Hematopoietic multipotent progenitor cell treated with erythropoietin and hydrocortisone succinate and interleukin-3 and kit ligand, for 17 days (in vitro differentiated cells): ENCODE measurements at places on chromosomes 13 and 19.

DNA sequence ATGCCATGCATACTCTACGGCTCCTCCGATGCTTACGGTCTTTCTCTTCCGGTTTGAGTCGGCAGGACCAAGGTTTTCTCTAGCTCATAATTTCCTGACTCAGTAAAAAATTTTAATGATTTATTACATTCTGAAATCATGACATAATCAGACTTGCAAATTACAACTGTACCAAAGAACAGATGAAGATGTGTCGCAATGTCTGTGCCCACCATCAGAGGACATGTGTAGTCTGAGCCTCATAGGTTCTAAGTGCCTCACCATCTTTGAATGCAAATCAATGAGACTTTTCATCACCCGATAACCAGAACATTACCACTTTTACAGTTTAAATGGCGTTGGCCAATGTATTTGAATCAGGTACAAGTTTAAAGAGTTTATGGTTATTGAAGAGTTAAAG lies 213.1 kb downstream of the NHLRC3 start:
- no peak for DNase-seq

DNA sequence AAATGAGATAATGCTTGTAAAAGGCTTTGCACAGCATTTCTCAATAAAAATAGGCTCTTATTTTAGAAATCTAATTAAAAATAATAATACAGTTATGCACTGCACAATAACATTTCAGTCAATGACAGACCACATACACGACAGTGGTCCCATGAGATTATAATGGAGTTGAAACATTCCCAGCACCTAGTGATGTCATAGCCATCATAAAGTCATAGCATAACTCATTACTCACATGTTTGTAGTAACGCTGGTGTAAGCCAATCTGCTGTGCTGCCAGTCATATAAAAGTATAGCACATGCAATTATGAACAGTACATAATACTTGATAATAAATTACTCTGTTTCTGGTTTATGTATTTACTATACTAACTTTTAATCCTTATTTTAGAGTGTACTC lies 12.7 kb upstream of the SERPINE3 start:
- DNase-seq = no peak

DNA sequence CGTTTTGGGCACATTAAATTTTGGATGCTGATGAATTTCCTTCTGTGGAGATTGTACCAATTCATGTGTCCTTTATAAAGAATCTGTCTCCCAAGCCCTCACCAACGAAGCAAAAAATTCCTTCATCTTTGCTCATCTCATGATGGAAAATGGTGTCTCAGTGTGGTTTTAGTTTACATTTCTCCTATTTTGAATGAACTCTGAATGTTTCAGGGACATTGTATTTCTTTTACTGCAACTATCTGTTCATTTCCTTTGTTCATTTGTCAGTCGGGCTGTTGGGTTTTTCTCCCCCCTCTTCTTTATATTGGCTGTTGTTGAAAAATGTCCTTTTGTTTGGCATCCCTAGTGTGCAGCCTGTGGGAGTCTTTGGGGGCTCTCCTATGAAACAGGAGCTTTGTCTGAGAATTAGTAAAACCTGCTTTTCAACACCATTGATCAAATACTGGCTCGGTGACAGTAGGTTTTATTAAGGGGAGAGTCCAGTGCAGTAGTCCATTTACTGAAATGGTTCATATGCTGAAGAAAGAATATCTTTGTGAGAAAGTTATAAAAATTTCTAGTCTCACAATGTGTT lies 91.3 kb upstream of the C1QTNF9B start:
- no peak for DNase-seq

- DNase-seq = no peak
These were observed 1.0 kb upstream of the ETFB start for GRCh38 chr19:51367255-51367564.

GRCh38 chr19:1396019-1396767 lies 5.1 kb downstream of the GAMT start:
- DNase-seq = no peak

DNA sequence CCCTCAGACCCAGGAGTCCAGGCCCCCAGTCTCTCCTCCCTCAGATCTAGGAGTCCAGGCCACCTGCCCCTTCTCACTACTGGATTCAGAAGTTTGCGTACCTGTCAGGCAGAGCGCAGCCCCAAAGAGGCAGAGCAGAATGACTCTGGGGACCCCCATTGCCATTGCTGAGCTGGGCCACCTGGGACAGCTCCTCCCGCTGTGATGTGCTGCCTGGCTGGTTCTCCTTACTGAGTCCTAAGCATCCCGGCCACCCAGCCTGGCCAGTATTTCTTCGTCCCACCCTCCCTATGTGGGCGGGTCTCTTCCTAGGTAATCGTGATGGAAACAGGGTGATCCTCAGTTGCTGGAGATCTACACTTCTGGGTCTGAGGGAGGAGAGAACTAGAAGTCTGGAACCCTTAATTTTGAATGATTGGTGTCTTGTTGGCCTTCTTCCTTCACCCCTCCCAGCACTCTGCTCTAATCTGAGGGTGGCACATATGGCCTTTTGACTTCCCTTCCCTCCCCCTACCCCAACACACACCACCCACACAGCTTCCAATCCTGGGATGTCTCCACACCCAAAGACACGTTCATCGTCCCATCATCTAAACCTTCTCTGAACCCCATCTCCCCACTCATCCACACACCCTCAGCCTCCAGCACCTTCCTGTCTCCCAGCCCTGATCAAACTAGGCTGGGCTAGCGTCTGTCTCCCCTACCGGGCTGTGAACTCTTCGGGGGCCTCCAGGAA lies at the start of gene LYPD5:
Gene LYPD5 (minus strand): TSS at position 232 of the 736 bp plus-strand sequence. CDS start 67 bp downstream, at position 165.
- no peak for DNase-seq

DNA sequence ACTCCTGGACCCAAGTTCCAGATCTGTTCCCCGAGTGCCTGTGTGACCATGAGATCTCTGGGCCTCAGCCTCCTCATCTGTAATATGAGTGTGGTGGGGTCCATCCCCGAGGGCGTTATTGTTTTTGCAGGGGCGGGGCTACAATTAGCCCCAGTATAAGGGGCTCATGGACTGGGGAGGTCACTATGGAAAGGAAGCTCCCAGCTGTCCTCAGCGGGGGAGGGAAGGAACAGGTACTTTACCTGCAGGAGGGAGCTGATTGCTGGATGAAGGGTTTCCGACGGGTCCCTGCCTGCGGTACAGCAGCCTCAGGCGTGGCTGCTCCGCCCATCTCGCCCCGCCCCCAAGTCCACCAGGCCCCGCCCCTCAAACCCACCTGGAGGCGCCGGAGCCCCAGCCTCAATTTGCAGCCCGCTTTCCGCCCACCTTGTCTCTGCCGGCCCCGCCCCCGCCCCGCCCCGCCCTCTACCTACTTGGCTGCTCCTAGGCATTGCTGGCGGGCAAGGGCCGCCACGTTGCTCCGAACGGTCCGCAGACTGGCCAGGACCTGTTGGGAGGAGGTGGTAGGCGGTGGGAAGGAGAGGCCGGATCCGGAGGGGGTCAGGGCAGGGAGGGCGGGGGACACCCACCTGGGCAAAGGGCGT lies 5.5 kb downstream of the PDE4C start:
- peak; percentile 21 for DNase-seq

- no peak for DNase-seq
These were observed 16.3 kb downstream of the IL17D start for GRCh38 chr13:20719783-20720182.

GRCh38 chr13:85799097-85799582 lies at the start of gene SLITRK6:
Gene SLITRK6, minus strand, starts transcription at chr13:85799419. Its CDS starts 2,911 bp downstream, at chr13:85796508.
- DNase-seq = no peak

GRCh38 chr13:114128624-114129522 lies 3.5 kb downstream of the RASA3 start:
- DNase-seq = peak; percentile 32

GRCh38 chr13:59674616-59675015 lies 489.1 kb downstream of the DIAPH3 start:
- DNase-seq = no peak

- no peak for DNase-seq
These were observed 26.6 kb downstream of the CCDC122 start for GRCh38 chr13:43852923-43853404.

DNA sequence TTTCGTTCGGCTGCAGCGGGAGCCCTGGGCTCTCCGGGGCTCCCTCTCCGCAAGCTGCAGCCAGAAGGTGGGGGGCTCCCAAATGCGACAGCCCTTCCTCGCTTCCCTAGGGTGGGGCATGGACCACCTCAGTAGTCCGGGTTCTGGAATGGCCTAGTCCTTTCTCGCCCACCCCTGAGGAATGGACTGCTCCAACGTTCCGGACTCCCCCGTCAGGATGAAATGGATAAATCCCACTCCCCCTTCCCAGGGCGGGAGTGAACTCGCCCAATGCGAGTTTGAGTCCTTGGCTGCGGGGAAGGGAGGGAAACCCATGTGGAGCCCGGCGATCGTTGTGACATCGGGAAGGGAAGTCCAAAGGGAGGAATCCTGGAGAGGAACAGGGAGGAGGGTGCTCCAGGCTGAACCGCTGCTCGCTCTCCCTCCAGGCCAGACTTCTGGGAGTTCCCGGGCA lies 5.5 kb downstream of the HRC start:
- DNase-seq = no peak

GRCh38 chr19:31315652-31316051 lies 33.6 kb downstream of the TSHZ3 start:
- no peak for DNase-seq

DNA sequence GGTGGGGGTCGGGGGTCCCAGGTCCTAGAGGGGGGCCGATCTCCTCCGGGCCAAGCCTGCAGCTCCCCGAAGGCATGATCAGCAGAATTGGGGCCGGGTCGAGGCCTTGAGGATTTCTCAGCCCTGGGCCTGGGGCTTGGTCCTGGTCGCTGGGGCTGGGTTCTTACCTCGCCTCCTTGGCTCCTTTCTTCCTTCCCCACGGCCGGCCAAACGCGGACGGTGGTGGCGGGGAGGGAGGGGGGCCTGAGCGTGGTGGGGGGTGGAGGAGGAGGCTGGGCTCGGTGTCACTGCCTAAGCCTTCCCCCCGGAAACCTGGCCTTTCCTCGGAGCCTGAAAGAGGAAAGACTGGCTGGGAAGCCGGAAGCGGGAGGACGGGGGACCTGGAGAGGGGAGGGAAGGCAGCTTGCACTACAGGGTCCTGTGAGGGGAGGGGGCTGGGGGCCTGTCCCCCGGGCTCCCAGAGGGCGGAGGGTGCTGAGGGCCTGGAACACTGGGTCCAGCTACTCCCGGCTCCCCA lies at the start of gene ZNF579:
Gene ZNF579 (minus strand): TSS at position 221 of the 517 bp plus-strand sequence. CDS start 1,209 bp downstream, outside the sequence.
- no peak for DNase-seq

DNA sequence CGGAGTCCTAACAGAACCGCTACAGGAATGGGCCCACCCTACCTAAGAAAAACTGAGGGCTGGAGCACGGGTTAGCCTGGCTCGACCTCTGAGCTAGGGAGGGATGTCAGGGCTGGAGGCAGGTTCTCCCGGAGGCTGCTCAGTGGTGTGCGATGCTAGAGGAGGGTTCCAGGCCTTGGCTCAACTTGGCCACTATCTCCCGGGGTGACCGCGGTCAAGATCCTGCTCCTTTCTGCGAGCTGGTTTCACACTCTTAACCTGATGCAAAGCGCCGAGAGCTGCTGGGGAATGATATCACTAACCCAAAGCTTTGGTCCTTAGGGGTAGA lies 301 bp downstream of the POP4 start:
- no peak for DNase-seq
